ENCODE measurements at places on chromosomes 3 and 15. TPM values are rescaled to one million over a fixed set of nuclear protein-coding genes. Genes with fewer than 3 reads are reported as not detected.

- no peak for DNase-seq
Measured at GRCh38 chr3:11019116-11019819, 26.7 kb downstream of the SLC6A1 start.

Gene PLCL2
- total RNA-seq = 3.3 TPM

Gene FBXO40
- total RNA-seq = not detected

GRCh38 chr15:57358571-57358970 is 17.7 kb upstream of the CGNL1 start:
- no peak for DNase-seq

GRCh38 chr15:25939122-25939521 is 76.0 kb upstream of the ATP10A start:
- no peak for DNase-seq

- DNase-seq = no peak
Measured at GRCh38 chr3:117550766-117551165, 841.2 kb downstream of the TUSC7 start.

DNA sequence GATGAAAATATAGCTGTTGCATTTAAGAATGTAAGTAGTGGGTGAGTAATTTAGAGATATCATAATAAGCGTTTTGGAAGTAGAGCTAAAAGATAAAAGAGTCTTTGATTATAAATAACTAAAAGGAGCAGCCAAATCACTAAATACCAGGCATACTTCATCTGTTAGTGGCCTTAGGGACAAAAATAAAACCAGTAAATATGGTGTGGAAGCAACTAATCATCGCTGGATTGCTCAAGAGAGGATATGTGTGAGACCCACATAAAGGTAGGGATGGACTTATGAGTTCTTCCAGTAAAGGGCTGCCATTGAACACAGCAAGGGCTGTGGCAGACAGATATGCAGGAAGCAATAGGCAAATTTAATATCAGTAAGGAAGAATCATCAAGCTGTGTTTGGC is 356.2 kb downstream of the CNTN4 start:
- DNase-seq = no peak

Gene DOCK3
- 1.0 TPM for total RNA-seq

Gene SH3GL3
- total RNA-seq = 2.7 TPM

- no peak for DNase-seq
Measured at GRCh38 chr3:172036541-172037215, 2.7 kb upstream of the FNDC3B start.

Gene THRB
- 3.7 TPM for total RNA-seq

DNA sequence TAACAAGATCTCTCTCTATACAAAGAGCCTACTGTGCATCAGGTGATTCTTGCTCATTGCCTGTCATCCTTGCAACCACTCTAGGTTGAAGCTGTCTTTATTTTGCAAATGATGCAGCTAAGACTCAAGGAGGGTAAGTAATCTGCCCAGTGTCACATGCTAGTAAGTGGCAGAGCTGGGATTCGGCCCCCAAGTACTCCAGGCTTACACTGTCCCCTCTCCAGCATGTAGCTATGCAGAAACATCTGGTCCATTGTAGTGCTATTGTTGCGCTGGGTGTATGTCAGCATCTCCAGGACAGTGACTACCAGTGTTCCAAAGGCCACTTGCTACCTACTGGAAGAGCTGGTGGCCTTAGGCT is 248.9 kb downstream of the SLCO3A1 start:
- no peak for DNase-seq

Gene EXOG
- total RNA-seq = 10.3 TPM

DNA sequence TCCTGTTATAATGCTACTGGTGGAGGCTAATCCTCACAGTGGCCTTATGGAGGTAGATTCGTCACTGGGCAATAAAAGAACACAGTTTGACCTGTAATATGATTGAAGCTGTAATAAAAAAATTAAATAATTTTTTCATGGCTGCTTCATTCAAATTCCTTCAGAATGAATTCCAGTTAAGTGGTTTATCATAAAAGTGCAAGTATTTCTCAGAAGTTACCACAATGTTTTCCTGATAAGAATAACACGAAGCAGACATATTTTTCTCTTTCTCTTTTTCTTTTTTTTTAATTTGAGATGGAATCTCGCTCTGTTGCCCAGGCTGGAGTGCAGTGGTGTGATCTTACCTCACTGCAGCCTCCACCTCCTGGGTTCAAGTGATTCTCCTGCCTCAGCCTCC is 15.6 kb downstream of the B4GALT4 start:
- DNase-seq = no peak

DNA sequence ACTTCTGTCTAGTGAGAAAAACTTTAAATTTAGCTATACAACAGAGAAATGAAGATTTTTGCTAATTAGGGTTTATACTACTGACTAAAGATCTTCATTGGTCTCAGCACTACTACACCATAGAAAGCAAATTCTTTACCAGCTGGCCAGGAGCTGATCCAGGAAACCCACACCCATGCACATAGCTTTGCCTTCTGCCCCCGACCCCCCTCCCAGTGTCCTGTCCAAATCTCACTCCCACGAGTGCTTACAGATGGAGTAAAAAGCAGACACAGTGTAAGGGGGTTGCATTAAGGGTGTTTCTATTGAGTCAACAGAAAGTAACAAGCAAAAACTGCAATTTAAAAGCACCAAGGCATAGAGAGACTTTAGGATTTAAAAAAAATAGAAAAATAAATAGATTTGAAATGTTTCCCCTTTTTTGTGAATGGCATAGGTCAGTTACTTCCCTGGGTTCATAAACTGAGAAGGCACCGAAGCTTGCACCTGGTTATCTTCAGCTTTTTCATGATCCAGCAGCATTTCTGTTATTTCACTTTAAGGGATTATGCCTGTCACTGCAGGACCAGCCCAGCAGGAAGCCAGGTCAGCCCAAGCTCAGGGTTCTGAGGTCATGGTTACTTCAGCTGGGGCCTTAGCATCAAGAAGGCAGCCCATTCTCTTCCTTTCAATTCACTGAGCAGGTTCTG is 124.3 kb downstream of the CTNNB1 start:
- no peak for DNase-seq

Gene UROC1
- total RNA-seq = not detected

DNA sequence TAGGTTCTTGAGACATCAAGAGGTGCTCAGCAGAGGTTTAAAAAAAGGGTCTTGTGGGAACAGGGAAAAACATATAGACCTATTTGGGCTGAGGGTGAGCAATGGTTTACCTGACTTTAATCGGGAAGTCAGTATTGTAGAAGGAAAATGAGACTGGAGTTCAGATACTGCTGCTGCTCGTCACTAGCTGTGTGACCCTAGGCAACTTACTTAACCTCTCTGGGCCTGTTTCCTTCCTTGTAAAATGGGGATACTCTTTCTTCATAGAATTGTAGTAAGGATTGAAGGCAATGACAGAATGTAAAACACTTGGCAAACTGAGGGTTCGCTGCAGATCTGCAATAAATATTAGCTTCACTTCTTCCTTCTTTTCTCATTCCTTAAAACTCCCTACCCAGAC is 327.5 kb upstream of the PROK2 start:
- no peak for DNase-seq

GRCh38 chr15:77499087-77499760 is 78.5 kb downstream of the HMG20A start:
- no peak for DNase-seq

Gene CELF6
- total RNA-seq = 0.82 TPM

DNA sequence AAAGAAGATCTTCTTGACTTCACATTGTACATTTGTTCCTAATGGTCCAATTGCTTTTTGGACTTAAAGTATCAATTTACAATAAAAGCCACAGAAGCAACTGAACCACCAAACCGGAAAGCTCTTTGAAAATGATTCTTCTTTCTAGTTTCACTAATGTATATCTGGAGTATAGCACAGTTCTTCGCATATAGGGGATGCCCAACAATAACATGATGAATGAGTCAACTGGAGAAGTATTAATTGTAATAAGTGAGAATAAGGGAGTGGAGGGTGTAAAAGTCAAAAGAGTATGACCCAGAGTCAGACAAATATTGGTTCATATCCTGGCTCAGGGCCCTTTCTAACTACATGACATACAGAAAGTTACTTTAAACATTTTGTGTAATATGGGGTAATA is 425.2 kb downstream of the ZBTB20 start:
- no peak for DNase-seq

Gene SLC51A
- 1.1 TPM for total RNA-seq

DNA sequence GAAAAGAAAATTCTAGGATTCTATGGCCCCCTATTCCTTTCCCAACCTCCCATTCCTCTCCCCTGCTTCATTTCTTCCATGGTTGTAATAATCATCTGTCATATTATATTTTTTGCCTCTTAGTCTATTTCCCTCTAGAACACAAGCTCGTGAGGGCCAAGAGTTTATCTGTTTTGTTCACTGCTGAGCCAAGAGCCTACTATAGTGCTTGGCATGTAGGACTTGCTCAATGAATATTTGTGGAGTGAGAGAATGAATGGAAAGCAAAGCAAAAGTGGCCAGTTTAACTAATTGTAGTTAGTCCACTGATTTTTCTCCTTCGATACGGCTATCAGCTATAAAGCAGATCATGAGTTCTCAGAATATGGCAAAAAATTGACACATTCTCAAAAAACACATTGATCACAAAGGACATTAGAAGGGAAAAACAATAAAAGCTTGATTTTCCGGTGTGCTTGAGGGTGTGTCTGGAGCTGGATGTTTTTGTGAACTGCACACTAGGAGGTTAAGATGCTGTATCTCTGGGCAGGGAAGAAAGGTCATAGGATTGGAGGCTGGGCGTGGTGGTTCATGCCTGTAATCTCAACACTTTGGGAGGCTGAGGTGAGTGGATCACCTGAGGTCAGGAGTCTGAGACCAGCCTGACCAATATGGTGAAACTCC is 25.0 kb upstream of the CTSH start:
- DNase-seq = no peak

DNA sequence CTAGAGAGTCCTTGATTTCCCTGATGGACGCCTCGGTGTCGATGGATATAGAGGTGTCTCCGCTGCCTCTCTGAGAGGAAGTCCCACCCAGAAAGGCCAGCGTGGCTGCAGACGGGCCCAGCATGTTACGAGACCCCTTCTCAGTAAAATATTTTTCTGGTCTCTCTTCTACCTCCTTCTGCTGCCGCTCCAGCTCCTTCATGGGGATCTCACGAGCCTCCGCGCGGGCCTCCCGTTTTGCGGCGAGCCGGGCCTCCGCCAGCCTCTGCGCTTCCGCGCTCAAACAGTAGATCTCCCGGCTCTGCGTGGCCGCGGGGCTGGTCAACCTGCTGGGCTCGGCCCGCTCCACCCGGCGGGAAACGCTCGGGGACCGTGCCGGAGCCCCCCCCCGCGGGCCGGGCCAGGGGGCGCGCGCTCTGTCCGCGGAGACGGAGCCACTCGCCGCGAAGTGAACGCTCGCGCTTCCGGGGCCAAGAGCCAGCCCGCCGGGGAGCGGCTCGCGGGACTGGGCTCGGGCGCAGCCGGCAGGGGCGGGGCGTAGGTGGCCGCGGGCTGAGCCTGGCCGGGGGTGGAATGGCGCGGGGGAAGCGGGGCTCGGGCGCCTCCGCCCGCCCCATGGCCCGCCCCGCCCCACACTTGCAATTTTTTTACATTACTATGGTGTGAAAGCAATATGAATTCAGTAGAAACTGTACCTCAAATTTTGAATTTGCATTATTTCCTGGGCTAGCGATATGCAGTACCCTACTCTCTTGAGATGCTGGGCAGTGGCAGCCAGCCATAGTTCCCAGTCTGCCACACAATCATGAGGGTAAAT is 10.2 kb upstream of the KCNMB3 start:
- DNase-seq = peak; percentile 6

DNA sequence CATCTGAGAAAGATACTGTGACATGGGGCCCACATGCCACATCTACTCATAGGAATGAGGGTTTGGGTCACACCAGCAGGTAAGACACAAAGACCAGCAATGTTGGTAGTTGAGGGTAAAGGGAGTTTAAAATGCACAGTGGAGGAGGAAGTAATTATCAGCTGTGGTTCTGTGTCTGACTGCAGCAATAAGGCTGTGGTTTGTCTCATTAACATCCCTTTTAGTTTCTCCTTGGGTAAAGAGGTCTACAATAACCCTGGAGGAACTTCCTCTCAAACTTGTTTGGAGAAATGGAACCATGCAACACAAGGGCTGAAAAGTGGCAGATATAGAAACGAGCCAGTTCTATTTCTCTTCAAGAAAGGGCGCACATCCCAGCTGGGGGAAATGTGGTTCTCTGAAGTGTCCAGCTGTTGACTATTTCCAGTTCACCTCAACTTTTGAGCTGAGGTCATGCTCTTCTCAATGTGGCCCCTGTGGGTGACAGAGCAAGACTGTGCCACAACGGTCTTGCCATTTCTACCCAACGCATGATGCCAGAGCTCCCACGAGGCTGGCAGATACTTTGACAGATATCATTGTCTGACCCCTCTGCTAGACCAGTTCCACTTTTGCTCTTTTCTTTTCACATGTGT is 234.3 kb downstream of the SQOR start:
- no peak for DNase-seq

Gene GREM1
- 11.6 TPM for total RNA-seq

Gene ACTRT3
- total RNA-seq = 0.45 TPM

DNA sequence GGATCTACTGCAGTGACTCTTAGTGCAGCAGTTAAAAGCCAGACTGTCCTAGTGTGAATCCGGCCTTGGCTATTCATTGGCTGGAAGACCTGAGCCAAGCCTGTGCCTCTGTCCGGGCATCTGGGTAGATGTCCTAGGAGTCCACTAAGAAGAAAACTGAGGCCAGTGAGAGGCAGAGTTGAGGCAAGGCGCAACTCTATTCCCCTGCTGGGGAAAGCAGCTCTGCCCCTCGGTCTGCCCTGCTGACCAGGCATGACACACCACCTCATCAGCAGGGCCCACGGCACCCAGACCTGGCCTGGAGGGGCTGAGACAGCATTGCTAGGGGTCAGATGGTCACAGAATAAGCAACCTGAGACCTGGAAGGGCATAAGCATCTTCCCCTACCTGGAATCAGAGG is 46.7 kb upstream of the ABHD2 start:
- DNase-seq = no peak

Gene PLSCR5
- total RNA-seq = not detected

DNA sequence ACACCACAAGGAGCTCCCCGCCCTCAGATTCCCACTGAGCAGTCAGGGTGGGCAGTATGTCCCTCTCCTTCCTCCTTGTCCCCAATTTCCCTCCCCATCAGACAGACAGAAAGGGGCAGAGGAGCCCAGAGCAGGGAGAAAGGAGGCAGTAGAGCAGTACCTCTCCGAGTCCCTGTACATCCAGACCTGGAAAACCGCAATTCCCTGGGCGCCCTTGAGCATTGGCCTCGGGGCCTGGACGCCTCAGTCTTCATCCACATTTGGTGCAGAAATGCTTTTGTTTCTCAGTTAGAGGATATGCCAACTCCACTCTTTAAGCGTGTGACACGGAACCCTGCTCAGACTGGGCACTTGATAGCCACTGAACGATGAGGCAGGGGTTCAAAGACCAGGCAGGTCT is 5.9 kb downstream of the ISG20 start:
- no peak for DNase-seq

- DNase-seq = no peak
Measured at GRCh38 chr3:171690281-171690680, 120.0 kb downstream of the PLD1 start.

DNA sequence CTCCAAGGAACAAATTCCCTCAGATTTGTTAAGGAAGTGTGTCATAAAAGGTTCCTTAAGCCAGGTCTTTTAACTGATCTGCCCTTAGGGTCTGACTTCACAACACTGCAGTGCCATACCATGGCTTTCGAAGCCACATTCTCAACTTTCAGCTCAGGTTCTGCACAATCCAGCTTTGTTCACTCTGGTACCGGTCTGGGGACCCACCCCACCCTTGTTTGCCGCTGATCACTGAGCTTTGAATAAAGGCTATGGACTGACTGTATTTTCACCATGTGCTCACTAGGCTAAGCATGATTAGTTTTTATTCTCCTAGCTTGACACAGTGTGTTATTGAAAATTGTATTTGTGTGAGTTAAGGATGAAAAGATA is 15.9 kb downstream of the SNX1 start:
- no peak for DNase-seq

Measured in esophagus squamous epithelium (tissue), 5 donors.